ENCODE measurements at places on chromosomes 6 and 20. TPM values are rescaled to one million over a fixed set of nuclear protein-coding genes. Genes with fewer than 3 reads are reported as not detected.

ACAT2 gene
- total RNA-seq = 69.9 TPM

CCDC170 gene
- total RNA-seq = 0.47 TPM

- no peak for DNase-seq
Measured at GRCh38 chr6:27148404-27148795, 99.1 kb upstream of the PRSS16 start.

- DNase-seq = no peak
Measured at GRCh38 chr20:46674253-46675083, 14.8 kb downstream of the TP53RK start.

DNA sequence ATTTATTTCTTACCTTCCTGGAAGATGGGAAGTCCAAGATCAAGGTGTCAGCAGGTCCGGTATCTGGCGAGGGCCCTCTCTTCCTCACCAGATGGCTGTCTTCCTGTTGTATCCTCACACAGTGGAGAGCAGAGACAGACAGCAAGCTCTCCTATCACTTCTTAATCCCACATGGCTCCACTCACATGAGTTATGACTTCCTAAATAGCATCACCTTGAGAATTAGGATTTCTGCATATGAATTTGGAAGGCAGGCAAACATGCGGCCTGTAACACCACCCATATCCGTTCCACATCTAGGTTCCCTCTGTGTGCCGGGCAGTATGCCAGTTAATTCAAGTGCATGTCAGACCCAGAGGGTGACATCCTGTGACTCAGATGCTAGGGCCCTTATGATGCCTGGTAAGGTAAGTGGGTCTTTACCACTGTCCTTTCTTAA is 2.1 kb downstream of the RAET1E start:
- DNase-seq = no peak

GRCh38 chr20:21183722-21184121 is 57.8 kb downstream of the KIZ start:
- no peak for DNase-seq

All from occipital lobe (tissue), 3 donors.